ENCODE measurements at places on chromosomes 1 and 21.

DNA sequence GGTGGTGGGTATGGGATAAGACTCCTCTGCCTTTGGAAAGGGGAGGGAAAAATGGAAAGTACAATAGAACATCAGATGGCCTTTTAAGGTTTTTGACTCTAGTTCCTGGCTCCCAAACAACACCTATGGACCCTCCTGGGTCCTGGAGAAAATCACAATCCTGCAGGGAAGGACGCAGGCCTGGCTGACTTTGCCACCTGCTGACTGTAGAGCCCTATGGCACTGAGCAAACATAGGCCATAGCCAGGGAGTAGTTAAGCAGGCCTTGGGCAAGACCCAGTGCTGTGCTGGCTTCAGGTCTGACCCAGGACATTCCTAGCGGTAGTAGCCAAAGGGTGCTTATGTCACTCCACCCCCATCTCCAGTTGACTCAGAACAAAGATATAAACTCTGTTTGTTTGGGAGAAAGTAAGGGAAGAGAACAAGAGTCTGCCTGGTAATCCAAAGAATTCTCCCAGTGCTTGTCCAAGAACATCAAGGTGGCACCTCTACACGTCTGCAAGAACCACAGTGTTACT, 149.0 kb downstream of the SLC44A5 start:
- H3K27me3 ChIP-seq: no peaks in the 10 kb centered on the region
- no peaks in the 10 kb centered on the region for H3K36me3 ChIP-seq
- no peak overlapping the region for H3K27ac ChIP-seq
- DNase-seq: no peak
- H3K4me3 ChIP-seq: no peak overlapping the region
- H3K4me1 ChIP-seq: no peaks in the 10 kb centered on the region

GRCh38 chr1:186481303-186481888, 20.5 kb upstream of the PDC start:
- H3K36me3 ChIP-seq: no peaks in the 10 kb centered on the region
- no peaks in the 10 kb centered on the region for H3K27me3 ChIP-seq
- H3K4me1 ChIP-seq: peaks cover 3% of the 10 kb centered on the region
- H3K27ac ChIP-seq: no peak overlapping the region
- no peak overlapping the region for H3K4me3 ChIP-seq

GRCh38 chr1:107936498-107937481, 28.2 kb downstream of the VAV3 start:
- peaks cover 12% of the 10 kb centered on the region for H3K4me1 ChIP-seq
- H3K27ac ChIP-seq: no peak overlapping the region
- no peaks in the 10 kb centered on the region for H3K27me3 ChIP-seq
- no peaks in the 10 kb centered on the region for H3K36me3 ChIP-seq

- no peaks in the 10 kb centered on the region for H3K27me3 ChIP-seq
- no peaks in the 10 kb centered on the region for H3K4me1 ChIP-seq
- no peak overlapping the region for H3K27ac ChIP-seq
Observed at GRCh38 chr1:216559359-216559758, 136.1 kb upstream of the USH2A start.

DNA sequence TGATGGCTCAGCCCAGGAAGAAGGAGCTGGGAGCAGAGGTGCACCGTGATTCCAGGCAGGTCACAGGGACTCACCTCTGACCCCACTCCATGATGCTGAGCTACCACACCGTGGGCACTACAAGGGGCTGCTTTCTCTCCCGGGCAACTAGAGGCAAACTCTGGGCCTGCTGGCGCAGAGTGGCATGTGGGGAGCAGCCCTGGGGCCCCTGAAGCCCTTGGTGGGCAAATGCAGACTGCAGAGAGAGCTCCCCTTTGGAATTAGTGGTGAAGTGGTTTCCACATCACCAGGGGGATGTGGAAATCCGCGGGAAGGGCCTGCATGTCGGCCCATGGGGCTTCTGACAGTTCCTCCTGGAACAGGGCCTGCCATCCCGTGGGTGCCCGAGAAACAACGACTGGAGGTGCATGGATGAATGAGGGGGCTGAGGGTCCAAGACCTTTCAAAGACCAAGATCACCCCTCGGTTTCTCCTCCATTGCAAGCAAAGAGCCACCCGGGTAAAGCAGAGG, 11.8 kb upstream of the MMEL1 start:
- H3K4me1 ChIP-seq: no peaks in the 10 kb centered on the region
- H3K27me3 ChIP-seq: no peaks in the 10 kb centered on the region
- no peak overlapping the region for H3K4me3 ChIP-seq
- no peaks in the 10 kb centered on the region for H3K36me3 ChIP-seq
- H3K27ac ChIP-seq: no peak overlapping the region

- peaks cover 8% of the 10 kb centered on the region for H3K36me3 ChIP-seq
- DNase-seq: no peak
- no peak overlapping the region for H3K27ac ChIP-seq
- H3K27me3 ChIP-seq: no peaks in the 10 kb centered on the region
Observed at GRCh38 chr1:2466958-2467554, 9.0 kb upstream of the PLCH2 start.

DNA sequence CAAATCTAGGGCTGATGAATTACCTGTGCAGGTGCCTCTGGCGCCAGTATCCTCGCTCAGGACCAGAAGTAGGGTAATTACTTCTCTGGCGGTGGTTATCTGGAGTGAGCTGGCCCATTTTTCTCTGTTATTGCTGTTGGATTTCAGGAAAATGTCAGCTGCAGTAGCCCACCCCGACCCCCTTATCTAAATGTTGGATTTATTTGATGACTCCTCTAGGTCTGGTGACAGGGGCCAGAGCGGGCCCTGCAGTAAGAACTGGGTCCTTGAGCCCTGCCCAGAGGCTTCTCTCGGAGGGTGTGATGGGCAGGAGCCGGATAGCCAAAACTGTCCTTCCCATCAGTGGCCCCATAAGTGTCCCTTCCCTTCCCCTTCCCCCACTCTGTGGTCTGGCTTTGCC, 384.3 kb downstream of the PTPRU start:
- no peaks in the 10 kb centered on the region for H3K27me3 ChIP-seq
- DNase-seq: no peak
- H3K36me3 ChIP-seq: no peaks in the 10 kb centered on the region
- H3K4me3 ChIP-seq: no peak overlapping the region

GRCh38 chr1:201016211-201016651, 7.3 kb downstream of the KIF21B start:
- H3K36me3 ChIP-seq: no peaks in the 10 kb centered on the region
- peaks cover 40% of the 10 kb centered on the region for H3K4me1 ChIP-seq
- H3K4me3 ChIP-seq: no peak overlapping the region
- H3K27me3 ChIP-seq: peaks cover 5% of the 10 kb centered on the region

DNA sequence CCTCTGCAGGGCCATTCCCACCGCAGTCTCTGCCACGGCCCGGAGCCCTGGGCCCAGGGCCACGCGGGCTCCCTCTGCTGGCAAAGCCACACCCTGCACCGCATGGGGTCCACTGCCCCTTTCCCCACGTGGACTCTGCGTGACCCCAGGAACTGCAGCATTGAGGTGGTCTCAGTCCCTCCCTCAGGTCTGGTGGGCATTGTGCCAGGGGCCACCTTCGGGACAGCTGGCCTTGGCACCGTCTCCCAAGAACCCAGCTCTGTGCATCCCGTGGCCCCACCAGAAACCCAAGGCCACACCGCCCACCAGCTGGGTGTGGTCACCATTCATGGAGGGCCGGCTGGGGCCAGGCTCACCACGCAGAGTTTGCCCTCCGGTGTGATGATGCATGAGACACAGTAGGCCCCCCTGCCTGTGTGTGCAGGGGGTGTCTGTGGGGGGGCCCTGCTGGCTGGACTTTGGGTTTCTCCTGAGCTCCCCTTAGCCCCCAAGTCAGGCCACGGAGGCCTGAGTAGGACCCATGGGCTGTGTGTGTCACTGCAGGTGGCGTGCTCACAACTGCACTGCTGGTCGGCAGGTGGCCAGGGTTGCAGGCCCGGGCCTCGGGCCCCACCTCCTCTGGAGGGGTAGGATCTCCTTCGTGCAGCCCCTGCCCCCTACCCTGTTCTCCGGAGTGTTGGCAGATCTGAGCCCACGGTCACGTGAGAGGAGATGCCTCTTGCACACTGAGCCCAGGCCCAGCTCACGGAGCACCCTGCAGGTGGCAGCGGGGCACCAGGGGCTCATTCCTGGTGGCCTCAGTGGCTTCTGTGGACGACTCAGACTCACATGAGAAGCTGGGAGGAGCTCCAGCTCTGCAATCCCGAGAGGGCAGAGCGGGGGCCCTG, 5.8 kb downstream of the VWA1 start:
- H3K27ac ChIP-seq: no peak overlapping the region
- H3K4me3 ChIP-seq: no peak overlapping the region
- DNase-seq: no peak
- H3K27me3 ChIP-seq: no peaks in the 10 kb centered on the region
- no peaks in the 10 kb centered on the region for H3K36me3 ChIP-seq

- H3K27ac ChIP-seq: no peak overlapping the region
- H3K36me3 ChIP-seq: peaks cover 11% of the 10 kb centered on the region
- H3K27me3 ChIP-seq: no peaks in the 10 kb centered on the region
- H3K4me3 ChIP-seq: no peak overlapping the region
Observed at GRCh38 chr1:206472454-206472853, 2.2 kb downstream of the IKBKE start.

DNA sequence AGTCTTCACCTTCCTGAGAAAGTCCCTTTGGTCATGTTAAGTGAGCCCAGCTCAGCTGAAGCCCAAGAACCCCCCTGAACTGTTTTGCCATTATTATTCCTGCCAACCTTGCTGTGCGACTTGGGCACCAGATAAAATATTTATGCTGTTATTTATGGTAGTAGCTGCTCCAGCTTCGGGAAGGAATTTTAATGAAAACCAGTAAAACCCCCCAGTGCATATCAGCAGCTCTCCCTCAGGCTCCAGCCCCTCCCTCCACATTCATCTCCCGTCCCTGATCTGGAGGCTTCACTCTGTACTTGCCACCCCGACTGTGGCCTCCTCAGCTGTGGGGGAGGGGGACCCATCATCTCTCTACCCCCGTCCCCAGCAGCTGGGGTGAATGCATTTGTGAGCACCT, 12.7 kb downstream of the TTC22 start:
- H3K4me1 ChIP-seq: no peaks in the 10 kb centered on the region
- no peak overlapping the region for H3K27ac ChIP-seq
- H3K4me3 ChIP-seq: no peak overlapping the region
- peaks cover 4% of the 10 kb centered on the region for H3K36me3 ChIP-seq
